CD4-positive, alpha-beta T cell (primary cell): ENCODE measurements at places on chromosomes 5 and 9.

DNA sequence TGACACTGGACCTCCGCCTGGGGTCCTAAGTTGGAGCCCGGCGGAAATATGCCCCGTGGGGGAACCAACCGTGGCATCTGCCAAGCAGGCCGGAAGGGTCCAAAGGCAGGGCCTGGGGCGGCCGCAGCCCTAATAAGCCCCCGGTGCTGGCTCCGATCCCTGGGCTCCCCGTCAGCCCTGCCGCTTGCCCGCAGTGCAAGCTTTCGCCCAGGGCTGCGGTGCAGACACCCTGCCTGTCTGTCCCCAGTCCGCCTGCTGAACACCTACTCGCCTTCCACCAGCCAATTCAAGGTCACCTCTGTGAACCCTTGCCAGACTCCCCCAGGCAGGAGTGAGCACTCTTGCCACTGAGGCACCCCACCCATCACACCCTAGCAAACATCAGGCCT is 502 bp upstream of the PTGR1 start:
- no peaks in the 10 kb centered on the region for H3K36me3 ChIP-seq
- H3K4me1 ChIP-seq = peaks cover 24% of the 10 kb centered on the region
- no peak for DNase-seq
- no peak overlapping the region for H3K27ac ChIP-seq

- H3K4me1 ChIP-seq = peaks cover 6% of the 10 kb centered on the region
- peaks cover 5% of the 10 kb centered on the region for H3K27me3 ChIP-seq
- H3K27ac ChIP-seq = no peak overlapping the region
- no peak overlapping the region for H3K4me3 ChIP-seq
- no peaks in the 10 kb centered on the region for H3K36me3 ChIP-seq
These were observed 68.6 kb upstream of the PPP1R26 start for GRCh38 chr9:135410831-135411473.

DNA sequence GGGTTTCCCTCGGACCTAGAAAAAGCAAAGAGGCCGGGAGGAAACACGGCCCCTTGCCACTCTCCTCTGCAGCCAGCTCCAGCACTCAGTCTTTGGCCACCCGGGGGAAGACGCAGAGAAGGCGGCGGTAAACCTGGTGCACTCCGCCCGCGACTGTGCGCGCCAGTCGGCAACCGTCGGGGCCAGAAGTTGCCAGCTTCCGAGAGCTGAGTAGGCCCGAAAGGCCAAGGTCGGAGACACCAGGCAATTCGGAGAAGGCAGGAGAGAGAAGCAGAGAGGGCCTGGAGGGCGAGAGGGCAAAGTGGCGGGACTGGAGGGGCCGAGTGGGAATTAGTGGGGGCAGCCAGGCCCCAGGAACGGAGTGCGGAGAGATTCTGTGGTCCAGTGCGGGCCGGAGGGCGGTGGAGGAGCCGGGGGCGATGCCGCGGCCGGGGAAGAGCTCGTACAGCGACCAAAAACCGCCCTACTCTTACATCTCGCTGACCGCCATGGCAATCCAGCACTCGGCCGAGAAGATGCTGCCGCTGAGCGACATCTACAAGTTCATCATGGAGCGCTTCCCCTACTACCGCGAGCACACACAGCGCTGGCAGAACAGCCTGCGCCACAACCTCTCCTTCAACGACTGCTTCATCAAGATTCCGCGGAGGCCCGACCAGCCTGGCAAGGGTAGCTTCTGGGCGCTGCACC is at the start of gene FOXB2:
Gene FOXB2, plus strand, starts transcription at position 420 of the 690 bp plus-strand sequence. Its CDS starts 0 bp downstream, at position 420.
- no peak for DNase-seq
- no peak within 1 kb of the TSS for H3K4me3 ChIP-seq
- H3K27me3 ChIP-seq = peaks cover 86% of the 10 kb centered on the region
- H3K36me3 ChIP-seq = no peaks in the 10 kb centered on the region

DNA sequence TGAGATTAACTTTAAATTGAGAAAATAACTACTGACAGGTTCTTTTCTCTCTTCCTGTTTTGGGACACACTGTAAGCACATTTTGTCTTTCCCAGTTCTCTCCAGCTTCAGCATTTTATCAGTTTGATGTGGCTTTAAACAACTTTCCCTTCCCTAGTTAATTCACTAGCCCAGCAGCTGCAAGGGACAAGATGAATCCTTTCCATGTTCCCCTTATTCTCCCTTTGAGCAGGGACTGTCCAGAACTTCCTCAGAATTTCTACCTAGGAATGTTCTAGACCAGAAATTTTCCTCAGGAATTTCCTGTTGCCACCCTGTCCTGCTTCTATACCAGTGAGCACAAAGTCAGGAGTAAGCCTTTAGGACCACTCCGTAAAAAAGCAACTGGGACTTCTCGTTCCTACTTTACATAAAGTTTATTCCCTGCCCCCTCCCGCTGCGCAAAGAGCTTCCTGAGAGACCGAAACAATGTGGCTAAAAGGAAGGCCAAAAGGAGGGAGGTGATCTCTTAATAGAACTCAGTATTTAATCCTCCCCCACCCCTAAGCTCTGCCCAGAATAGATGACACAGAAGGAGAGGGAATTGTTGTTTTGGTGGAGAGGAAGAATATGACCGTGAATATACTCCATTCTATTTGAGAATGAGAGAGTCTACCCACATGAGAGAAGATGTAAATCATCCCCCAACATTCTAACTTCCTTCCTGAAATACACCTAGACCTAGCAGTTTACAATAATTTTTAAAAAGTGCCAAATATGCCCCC is 61.9 kb downstream of the GLIS3 start:
- no peak for DNase-seq
- no peaks in the 10 kb centered on the region for H3K4me1 ChIP-seq
- H3K27ac ChIP-seq = no peak overlapping the region
- peak overlapping the region; percentile 7 for H3K4me3 ChIP-seq
- no peaks in the 10 kb centered on the region for H3K27me3 ChIP-seq

GRCh38 chr5:24539613-24540012 is 105.2 kb downstream of the CDH10 start:
- no peak overlapping the region for H3K4me3 ChIP-seq
- no peaks in the 10 kb centered on the region for H3K27me3 ChIP-seq
- DNase-seq = no peak

DNA sequence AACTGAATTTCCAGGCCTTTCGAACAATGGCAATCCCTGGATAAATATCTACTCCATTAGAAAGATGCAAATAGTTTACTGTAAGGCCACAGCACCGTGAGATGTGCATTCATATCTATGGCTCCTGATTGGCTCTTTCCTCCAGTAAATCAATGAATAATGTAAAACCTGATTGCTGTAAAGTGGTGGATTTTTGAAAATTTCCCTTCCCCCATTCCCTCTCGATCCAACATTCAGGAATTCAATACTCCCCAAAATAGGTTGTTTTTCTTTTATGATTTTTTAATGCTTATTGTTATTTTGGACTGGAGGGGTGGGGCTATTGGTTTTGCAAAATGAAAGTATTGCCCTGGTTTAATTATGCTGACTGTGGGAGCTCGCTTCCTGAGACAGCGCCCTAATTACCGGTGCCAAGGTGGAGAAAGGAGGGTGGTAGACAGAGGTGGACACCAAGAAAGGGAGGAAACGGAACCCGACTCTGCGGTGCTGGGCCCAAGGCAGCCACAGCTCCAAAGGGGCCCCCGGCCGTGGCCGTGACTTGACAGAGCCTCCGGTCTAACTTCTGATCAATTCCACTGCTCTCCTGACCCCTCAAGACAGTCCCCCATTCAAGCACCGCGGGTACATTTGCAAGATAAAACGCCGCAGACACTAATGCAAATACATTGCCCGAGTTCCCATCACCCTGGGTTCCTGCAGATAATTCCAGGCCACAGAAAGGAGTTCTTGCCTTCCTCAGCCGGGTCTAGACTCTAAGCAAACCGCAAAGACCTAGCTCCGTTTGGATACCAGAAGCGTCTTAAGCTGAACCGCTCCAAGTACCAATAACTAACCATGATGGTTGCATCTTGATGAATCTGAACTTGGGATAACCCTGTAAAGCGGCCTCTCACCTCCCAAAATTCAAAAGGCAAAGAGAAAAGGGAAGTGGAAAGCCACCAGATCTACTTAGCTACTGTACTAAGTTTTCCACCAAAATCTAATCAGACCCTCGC is 211.2 kb downstream of the MEF2C start:
- peaks cover 76% of the 10 kb centered on the region for H3K27me3 ChIP-seq
- no peaks in the 10 kb centered on the region for H3K36me3 ChIP-seq
- no peak for DNase-seq
- H3K4me3 ChIP-seq = no peak overlapping the region
- no peak overlapping the region for H3K27ac ChIP-seq

- H3K27me3 ChIP-seq = no peaks in the 10 kb centered on the region
- H3K27ac ChIP-seq = no peak overlapping the region
- H3K36me3 ChIP-seq = no peaks in the 10 kb centered on the region
- DNase-seq = no peak
These were observed 42.5 kb downstream of the SCAI start for GRCh38 chr9:125100822-125101221.

DNA sequence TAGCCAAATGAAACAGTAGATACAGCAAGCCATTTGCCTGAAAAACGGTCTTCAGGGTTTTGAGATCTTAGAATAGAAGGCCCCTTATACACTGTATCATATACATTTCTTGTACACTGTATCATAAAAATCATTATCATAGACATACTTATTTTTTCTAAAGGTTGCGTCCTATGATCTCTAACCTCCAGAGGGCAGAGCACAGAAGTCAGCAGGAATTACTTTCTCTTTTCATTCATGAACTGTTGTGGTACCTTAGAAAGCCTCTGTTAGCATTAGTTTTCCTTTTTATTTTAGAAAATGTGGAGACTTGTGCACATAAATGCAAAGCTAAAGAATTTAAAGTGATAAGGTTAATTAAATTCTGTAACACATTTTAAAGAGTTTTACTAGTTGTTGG is 115.4 kb downstream of the OXCT1 start:
- H3K27me3 ChIP-seq = no peaks in the 10 kb centered on the region
- H3K4me1 ChIP-seq = no peaks in the 10 kb centered on the region
- peak; percentile 2 for DNase-seq
- H3K36me3 ChIP-seq = peaks cover 40% of the 10 kb centered on the region
- no peak overlapping the region for H3K4me3 ChIP-seq
- no peak overlapping the region for H3K27ac ChIP-seq
